ENCODE measurements at places on chromosomes 1 and 21.
A peak's percentile ranks its signal among the peaks of the same experiment; 100 is the strongest.

GRCh38 chr1:108831225-108831624, 25.7 kb downstream of the AKNAD1 start:
- DNase-seq, result no peak

GRCh38 chr1:169610858-169611257, 19.1 kb downstream of the SELP start:
- DNase-seq, result no peak

- no peak for DNase-seq
Measured at GRCh38 chr1:9037476-9038337, 11.5 kb upstream of the SLC2A7 start.

DNA sequence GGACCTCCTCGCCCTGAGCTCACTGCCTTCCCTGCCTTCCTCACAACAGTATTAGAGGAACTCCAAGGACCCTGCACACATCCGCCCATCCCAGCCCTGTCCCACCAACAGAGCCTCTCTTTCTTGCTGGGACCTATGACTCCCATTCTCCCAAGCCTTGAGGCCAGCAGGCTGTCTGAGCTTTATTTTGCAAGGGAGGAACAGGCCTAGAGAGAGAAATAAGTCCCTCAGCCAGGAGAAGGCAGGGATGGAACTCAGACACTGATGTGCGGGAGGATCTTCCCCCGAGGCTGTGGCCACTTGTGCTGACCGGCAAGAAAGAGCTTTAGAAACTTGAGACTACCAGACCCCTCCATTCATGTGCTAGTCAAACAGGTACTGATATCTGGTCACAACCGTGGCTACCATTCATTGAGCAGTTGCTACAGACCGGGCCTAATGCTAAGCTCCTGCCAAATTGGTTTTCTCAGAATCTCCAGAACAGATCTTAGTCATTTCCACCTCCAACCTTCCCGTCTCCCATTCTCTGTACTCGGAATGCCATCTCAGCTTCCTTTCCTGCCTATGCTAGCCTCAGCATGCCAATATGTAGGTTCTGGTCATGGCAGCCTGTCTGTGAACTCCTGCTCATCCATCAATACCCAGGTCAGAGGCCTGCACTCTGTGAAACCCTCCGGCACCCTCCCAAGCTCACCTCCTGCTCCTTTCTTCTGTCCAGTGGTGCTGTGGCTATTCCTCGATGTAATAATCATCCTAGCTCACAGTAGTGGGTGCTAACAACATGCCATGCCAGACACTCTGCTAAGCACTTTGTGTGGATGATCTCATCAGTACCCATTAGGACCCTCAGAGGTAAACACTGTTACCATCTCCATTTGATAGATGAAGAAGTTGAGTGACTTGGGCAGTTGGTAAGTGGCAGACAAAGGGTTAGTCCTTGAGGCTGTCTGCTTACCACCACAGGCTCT, 3.8 kb downstream of the TMEM54 start:
- no peak for DNase-seq

DNA sequence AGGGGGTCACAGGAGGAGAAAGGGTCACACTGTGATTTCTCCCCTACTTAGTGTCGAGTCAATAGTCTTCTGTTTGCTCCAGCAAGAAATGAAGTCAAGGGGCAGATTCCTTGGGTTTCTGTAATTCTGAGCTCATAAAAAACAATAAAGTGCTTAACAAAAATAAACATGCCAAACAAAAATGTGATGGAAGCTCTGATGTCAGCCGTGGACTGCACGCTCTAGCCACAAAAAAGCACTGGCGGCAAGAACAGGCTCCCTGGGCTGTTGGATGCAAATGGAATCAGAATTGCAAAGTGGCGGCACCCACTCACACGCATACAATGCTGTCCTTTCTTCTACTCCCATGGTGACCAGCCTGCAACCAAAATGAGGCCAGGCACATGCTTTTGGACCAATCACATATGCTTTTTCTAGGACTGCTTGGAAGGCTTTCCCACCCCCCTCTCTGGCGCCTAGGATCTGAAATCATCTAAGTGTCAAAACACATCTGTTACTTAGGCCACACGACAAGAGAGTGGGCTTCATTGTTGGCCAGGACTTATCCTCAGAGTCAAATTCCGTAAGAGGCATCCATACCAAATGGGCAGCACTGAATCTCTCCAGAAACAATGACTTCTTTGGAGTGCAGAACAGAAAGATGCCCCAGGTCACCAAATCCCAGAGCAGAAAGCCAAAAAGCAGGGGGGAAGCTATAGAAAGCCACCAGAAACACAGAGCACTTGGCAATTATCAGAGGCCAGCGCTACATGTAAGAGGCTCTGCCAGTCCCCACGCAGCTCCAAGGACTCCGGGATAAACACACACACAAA, 9.2 kb downstream of the C1orf198 start:
- no peak for DNase-seq

DNA sequence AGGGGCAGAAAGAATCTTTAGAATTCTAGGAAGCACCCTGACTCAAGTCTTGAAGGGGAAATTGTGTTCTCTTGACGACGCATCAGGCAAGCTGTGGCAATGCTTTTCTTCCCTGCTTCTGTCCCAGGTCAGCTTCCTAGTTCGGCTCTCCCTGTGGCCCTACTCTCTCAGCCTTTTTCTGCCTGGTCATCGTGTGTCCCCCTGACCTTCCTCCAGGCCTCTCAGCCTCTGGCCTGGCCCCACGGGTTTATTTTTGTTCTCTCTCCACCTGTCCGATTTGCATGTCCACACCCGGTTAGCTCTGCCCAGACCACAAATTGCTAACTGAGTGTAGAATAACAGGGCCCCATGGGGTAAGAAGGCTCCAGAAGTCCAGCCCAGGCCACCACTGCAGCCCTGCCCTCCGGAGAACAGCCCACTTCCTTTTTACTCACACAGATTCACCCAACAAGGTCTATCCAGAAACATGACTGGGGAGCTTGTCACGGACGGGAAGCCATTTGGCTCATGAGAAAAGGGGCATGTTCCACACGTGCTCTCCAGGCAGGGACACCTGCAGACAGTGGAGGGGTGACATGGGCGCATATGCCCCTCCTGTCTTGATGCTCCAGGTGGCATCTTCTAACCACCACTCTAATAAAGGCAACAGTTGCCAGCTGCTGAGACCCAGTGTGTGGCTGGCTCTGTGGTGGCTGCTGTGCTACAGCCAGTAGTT, 9.8 kb downstream of the KCNN3 start:
- DNase-seq, result no peak

DNA sequence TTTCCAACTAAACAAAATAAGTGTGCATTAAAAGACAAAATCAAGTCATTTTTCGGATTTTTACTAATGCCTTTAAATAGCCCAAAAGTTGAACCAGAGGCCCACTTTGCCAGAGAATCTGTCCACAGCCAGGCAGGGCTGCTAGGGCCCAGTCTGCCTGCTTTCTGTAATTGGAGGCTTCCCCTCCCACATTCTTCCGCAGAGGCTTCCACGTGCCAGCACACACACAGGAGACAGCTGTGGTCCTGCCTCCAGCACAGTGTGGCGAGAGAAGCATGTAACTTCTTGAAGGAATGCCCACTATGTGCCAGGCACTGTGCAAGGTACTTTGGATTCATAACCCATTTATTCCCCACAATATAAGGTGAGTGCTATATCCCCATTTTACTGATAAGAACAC, 11.3 kb upstream of the PDZK1IP1 start:
- no peak for DNase-seq

DNA sequence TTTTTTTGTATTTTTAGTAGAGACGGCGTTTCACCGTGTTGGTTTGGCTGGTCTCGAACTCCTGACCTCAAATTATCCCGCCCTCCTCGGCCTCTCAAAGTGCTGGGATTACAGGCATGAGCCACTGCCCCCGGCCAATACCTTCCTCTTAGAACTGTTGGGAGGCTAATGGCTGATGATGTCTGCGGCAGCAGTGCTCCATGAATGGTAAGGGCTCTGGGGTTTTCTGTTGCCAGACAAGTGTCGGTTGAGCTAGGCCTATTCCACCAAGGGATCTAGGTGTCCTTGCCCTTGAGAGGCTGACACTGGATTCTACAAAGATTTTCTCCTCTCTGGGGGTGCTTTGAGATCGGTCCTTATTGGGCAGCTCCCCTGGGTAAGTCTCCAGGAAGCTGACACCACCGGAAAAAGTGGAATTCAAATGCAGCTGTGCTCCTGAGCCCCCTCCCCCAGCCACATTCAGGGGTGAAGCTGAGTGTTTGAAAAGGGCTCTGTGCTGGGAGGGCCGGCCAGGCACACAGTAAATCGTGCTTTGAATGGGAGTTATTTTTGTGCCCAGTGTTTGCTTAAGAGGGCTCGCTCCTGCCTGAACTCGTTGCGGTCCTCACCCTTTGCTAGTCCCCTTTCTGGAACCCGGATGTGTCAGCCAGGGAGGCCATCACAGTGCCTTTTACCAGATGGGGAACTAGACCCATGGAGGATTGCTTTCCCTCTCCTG, 5.2 kb downstream of the SOX13 start:
- DNase-seq, result peak; percentile 43

GRCh38 chr1:193131266-193131860, 9.5 kb downstream of the CDC73 start:
- DNase-seq, result no peak

DNA sequence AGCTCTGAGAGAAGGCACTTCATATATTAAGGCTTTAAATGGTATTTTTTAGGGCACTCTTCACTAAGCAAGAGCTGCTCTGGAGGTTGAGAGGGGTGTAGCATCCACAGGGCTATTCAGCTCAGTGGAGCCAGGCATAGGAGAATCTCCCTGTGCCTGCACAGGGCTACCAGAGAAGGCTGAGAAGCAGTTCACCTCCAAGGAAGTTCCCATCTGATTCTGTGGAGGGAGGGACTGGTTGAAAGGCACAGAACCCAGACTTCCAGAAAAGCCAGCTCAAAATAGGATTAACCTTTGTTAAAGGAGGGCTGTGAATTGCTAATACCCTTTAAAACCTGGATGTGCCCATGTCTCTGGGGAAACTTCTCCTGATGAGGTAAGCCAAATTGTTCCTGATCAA, 304.5 kb downstream of the TTLL7 start:
- DNase-seq, result no peak

GRCh38 chr1:226979517-226980121, 39.5 kb downstream of the COQ8A start:
- DNase-seq, result no peak

DNA sequence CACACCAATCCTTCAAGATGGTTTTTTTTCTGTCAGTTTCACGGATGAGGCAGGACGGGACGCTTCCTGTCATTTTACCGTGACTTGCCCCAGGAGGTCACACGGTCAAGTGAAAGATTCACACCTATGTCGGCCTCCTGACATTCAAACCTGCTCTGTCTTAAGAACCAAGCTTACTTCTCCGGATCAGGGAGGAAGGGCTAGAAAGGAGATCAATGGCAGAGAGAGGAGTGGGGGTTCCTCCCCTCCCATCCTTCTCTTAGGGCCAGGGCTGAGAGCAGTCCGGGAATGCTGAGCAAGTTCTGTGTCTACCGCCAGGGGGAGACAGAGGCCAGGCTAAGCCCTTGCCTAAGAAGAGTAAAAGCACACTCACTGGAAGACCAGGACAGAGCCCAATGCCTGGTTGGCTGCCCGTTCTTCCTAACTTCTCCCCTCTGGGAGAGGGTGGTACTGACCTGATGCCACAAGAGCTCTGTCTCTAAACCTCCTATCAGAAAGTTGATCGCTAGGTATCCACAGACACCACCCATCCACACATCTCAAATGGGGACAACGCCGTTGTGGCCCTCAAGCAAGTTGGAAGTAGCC, 1.1 kb upstream of the PPM1J start:
- DNase-seq, result peak; percentile 84

DNA sequence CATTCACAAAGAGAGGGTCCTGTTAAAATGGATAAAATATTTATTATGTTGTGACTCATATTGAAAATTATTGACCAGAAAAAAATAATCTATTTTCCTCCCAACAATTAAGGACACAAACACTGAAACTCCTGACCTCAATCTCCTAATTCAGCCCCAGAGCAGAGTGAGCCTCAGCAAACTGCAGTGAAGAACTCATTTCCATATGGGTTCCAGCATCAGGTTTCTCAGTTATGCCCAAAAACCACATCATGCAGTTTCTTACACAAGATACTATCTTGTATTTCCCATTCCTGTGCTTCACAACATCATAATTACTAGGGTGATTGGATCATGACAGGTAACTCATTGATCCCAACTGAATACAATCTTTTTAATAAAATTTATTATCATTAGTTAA, 15.4 kb downstream of the PYHIN1 start:
- no peak for DNase-seq

DNA sequence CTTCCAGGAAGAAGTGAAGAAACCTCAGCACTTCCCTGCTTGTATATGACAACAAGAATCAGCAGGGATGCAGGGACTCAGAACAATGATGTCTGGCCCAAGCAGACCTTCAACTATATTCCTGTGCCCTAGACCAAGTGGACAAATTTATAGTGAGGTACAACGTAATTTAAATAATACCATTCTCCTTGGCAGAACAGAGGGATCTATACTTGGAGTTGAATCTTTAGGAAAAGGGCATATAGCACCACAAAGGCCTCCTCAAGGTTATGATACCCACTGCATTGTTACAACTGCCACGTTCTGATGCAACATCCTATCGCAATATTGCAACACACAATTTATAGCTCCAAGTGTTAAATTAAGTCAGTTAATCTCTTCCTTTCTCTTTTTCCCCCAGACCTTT, 29.1 kb upstream of the GFI1 start:
- no peak for DNase-seq

GRCh38 chr1:75672108-75672507, 52.4 kb upstream of the ACADM start:
- DNase-seq, result no peak

GRCh38 chr1:154862907-154863306, 7.2 kb downstream of the KCNN3 start:
- DNase-seq, result no peak

GRCh38 chr1:109041621-109042468, at the start of gene WDR47:
Gene WDR47 (minus strand): TSS chr1:109042102. CDS start chr1:109023512, 18,590 bp downstream.
- DNase-seq, result peak; percentile 91

GRCh38 chr1:225746361-225747179, 31.1 kb upstream of the SRP9 start:
- peak; percentile 87 for DNase-seq

DNA sequence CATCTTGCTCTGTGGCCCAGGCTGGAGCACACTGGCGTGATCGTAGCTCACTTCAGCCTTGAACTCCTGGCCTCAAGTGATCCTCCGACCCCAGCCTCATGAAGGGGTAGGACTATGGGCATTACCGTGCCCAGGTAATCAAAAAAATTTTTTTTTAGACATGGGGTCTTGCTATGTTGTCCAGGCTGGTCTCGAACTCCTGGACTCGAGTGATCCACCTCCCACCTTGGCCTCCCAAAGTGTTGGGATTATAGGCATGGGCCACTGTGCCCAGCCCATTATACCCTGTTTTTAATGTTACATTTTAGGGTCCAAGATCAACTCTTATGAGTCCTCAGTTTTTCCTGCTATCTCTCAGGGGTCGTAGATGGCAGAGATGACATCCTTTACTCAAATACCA, 6.3 kb downstream of the MRAP start:
- DNase-seq, result no peak

GRCh38 chr1:201508809-201509208, 1.9 kb upstream of the CSRP1 start:
- no peak for DNase-seq

DNA sequence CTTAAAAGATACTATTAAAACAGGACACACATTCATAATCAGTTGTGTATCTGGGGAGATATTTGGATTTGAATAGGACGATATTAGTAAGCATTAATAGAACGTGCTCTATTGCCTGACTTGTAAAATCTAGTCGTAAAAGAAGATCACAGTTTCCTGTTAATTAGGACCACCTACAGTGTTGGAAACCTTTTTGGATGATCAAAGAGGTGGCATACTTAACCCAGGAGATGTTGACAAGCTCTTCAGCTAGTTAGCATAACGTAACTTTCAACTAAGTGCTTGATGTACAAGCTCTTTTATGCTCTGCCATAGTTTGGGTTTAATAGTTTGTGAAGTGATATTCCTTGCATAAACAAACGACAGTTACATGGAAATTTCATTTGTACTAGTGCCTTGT, 293.3 kb upstream of the NR5A2 start:
- no peak for DNase-seq
